GOT3 (cell line): ENCODE measurements at places on chromosomes 3 and 15.

- DNase-seq: peak; percentile 93
These were observed 623 bp downstream of the ZNF639 start for GRCh38 chr3:179323197-179324110.

DNA sequence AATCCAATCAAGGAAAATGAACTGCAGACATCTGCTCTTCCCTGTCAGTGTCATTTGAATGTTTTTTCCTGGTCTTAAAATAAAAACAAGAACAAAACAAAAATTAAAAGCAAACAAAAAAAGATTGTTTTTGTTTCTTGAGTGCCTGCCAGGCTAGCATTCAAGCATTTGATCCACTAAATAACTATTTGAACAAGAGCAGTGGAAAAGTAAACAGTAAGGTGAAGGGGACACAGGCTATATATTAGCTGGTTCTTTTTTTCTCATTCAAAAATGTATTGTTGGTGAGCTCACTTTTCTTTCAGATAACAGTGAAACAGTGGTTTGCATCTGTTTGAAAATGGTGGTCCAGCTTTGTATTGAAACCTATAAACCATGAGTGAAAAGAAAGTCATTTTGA is 586.9 kb upstream of the SGO1 start:
- no peak for DNase-seq

DNA sequence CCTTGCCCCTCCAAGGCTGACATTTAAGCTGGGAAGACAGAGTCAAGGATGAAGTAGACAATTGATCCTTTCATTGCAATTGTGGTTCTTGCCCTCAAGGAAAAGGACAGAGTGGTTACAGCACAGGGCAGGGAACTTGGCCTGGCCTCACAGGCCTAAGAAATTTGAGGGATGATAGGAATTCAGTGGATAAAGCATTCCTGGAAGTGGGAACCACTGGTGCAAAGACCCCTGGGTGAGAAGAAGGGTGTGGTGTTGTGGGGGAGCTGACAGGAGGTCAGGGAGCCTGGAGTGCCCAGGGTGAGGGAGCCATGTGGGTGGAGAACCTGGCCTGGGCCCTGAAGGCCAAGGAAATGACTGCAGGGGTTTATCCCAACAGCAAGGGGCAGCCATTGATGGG is 287.4 kb downstream of the UACA start:
- no peak for DNase-seq

- no peak for DNase-seq
These were observed 10.7 kb upstream of the BBX start for GRCh38 chr3:107512108-107512507.

- no peak for DNase-seq
These were observed 51.7 kb upstream of the FILIP1L start for GRCh38 chr3:100165926-100166550.

- no peak for DNase-seq
These were observed 15.7 kb downstream of the SUSD5 start for GRCh38 chr3:33202711-33203457.
